Fibroblast of upper back skin (primary cell): ENCODE measurements at places on chromosomes 6 and 20.

DNA sequence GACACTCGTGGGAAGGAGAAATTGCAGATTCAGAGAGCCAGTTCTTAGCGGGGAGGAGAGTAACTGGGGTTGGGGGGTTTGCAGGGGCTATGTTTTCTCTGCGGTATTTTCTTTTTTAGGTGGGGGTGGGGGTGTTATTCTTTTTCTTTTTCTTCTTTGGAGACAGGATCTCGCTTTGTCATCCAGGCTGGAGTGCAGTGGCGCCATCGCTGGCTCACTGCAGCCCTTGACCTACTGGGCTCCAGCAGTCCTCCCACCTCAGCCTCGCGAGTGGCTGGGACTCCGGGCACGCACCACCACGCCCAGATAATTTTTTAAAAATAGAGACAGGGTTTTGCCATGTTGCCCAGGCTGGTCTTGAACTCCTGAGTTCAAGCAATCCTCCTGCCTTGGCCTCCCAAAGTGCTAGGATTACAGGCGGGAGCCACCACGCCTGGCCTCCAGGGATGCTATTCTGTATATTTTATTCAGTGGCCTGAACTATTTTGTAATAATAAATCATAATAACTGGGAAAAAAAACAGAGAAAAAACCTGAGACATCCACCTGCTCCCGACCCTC, 57.3 kb downstream of the UBE2V1 start:
- DNase-seq: no peak

DNA sequence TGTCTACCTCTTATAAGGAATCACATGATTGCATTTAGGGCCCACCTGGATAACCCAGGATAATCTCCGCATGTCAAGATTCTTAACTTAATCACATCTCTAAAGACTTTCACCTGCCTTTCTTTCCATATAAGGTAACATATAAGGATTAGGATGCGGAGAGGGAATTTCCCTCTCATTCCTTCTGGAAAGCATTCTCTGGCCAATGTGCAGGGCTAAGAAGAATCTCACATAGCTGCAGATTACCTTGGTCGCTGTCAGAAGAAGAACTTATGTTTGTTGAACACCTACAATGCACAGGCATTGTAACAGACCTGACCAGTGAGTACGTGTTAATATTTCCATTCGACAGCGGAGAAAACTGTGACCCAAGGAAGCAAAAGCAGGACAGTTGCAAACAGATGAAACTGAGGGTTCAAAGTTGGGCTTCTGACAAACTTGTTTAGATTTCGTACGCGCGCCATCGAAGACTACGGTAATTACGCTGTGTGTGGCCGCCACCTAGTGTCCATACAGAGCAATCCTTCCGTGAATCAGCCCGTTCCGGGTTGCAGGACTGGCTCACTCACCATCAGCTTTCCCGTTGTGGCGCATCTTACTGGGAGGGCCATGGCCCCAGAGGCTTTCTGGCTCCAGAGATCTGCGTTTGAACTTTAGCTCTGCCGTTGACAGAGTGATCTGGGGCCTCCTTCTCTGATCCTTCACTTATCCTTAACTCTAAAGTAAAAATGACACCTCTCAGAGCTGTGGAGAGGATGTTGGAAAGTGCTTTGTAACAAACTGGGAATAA, 9.5 kb downstream of the C20orf202 start:
- peak; percentile 57 for DNase-seq

GRCh38 chr6:108546079-108547049, 14.4 kb upstream of the FOXO3 start:
- DNase-seq: no peak

- DNase-seq: no peak
Observed at GRCh38 chr20:34055290-34055689, 56.8 kb downstream of the EIF2S2 start.

- no peak for DNase-seq
Observed at GRCh38 chr20:38267901-38268514, 7.5 kb upstream of the KIAA1755 start.

- DNase-seq: no peak
Observed at GRCh38 chr20:60402189-60403058, 444.2 kb downstream of the CDH26 start.

DNA sequence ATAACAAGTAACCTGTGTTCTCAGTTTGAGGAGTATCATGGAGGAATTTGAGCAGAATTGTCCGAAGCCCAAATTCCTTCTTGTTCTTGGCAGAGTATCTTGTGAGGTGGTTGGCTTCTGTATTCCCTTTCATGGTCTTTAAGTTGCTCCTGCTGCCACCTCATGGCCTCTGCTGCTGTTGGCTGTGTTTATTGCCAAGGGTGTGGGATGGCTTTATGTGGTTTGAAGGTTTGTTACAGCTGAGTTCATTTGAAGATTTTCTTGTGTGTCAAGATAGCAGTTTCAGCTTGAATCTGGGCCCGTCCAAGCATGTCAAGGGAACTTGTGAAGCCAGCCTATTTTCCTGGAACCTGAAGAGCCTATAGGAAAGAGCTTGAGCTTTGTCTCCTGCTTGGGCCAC, 20.2 kb upstream of the TTK start:
- peak; percentile 14 for DNase-seq

DNA sequence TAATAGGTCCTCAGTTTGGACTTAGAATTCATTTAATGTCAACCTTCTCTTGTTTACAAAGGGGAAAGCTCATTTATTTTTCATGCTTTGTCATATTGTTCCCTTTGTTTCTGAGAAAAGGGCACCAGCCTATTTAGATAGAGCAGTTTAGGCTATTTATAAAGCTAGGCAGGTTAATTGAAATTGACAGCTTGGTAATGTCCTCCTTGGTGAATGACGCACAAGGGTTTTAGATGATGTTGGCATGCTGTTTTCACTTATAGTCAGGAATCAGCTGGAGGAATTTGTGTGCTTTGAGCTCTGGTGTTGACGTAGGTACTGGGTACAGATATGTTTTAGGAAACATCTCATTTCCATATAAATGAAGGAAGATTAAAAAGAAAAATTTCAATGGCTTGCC, 45.2 kb downstream of the BCKDHB start:
- DNase-seq: no peak

DNA sequence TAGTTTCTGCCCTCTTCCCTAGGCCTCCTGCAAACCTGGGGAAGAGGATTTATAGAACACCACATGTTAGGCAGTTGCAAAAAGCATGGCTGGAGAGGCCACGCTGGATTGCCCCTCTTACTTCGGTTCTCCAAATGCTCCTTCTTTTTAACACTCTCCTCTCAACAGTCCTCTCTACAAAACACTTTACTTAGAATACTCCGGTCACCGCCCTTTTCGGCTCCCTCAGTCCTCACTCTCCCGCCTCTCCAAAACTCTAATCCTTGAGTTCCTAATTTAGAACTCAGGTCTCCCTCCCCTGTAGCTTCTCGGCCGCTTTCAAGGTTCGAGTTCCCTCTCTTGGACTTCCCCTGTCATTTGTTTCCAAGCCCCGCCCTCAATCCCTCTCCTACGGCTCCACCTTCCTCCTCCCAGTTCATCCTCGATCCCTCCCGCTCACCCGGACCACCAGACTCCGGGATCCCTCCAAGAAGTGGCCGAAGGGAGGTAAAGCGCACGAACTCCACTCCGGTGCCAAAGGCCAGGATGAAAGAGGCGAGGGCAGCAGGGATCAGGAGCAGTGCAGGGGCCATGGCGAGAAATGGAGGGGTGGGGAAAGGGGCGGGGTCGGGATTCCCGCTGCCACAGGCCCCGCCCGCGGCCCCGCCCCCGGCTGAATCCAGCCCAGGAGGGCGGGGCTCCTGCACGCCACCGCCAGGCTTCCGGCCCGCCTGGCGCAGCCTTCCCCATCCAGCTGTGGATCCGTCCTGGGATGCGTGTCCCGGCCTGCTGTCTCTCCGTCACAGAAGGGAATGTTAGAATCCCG, at the start of gene NRM:
Gene NRM (minus strand): TSS at position 582 of the 805 bp plus-strand sequence. CDS start 10 bp downstream, at position 572.
- DNase-seq: peak; percentile 84

GRCh38 chr6:25370178-25371036, 91.2 kb downstream of the CARMIL1 start:
- no peak for DNase-seq

DNA sequence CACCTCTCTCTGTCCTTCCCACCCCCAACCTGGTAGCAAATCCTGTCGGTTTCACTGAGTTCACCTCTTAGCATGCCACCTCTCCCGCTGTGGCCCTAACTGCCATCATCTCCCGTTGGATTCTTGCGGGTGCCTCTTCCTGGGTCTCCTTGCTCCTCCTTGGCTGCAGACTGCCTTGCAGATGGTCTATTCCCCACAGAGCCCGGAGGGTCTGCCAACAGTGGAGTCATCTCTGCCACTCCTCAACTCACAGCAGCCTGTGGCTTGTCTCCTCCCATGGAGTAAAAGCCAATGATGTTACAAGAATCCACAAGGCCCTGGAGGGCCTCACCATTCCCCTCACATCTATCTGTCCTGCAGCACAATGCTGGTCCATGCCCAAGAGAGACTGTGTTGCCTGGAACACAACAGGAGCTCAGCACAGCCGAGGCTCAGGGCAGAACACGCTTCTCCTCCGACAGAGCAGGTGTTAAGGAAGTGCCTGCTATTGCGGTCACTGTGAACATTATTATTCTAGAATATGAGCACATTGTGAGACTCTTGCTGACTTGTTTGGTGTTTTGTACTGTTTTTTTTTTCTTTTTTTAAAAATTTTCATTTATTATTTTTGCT, 241.8 kb upstream of the SULF2 start:
- DNase-seq: peak; percentile 26

DNA sequence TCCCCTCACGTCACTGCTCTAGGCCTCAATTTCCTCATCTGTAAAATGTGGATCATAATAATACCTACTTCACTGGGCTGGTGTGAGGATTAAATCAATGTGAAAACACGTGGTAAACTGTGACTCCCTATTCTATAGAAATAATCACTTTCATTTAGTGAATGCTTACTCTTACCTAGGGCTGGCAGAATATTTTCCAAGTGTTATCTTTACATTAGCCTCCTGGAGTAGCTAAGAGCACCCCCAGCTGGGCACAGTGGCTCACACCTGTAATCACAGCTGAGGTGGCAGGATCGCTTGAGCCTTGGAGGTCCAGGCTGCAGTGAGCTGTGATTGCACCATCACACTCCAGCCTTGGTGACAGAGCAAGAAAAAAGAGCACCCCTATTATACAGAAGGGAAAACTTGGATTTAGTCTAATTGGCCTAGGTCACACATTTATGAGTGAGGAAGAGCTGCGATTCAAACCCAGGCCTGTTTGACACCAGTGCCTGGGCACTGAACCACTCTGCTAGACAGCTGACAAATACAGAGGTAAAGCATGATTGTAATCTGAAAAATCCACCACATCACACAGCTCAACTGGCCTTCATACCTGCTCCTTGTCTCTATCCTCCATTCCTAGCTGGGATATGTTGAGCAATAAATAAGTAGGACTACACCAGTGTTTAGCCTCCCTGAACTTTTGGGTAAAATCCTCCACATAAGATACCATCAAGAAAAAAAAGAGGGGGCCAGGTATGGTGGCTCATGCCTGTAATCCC, 1.4 kb upstream of the SNTA1 start:
- DNase-seq: no peak

- DNase-seq: peak; percentile 22
Observed at GRCh38 chr6:149964308-149965193, 808 bp downstream of the ULBP1 start.

GRCh38 chr6:150196942-150197745, 54.3 kb downstream of the PPP1R14C start:
- DNase-seq: no peak

- peak; percentile 67 for DNase-seq
Observed at GRCh38 chr6:145067430-145067829, 667.9 kb downstream of the EPM2A start.

DNA sequence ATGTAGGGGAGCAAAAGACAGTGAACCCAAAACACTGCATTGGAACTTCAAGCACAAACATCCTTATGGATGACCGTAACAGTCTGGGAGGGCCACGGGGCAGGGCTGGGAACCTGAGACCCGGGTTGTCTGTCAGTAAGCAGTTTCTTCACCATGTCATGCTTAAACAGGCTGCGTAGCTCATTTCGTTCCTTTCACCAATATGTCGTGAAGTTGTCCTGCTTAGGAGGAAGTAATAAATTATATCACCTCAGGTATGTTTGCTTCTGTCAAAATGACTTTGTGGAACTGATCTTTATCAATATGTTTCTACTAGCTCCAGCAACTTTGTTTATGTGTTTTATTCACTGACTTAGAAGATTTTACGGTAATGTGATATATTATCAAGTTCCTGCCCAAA, 12.4 kb upstream of the MAK start:
- DNase-seq: no peak

GRCh38 chr6:149024361-149024760, 277.5 kb downstream of the UST start:
- DNase-seq: no peak

GRCh38 chr20:44186674-44187053, 324 bp downstream of the JPH2 start:
- DNase-seq: peak; percentile 7

- no peak for DNase-seq
Observed at GRCh38 chr20:46063151-46063550, 26.6 kb downstream of the NCOA5 start.

GRCh38 chr20:400454-401275, 7.4 kb upstream of the RBCK1 start:
- peak; percentile 29 for DNase-seq

- DNase-seq: peak; percentile 65
Observed at GRCh38 chr6:112251171-112251875, 3.0 kb downstream of the LAMA4 start.

- DNase-seq: peak; percentile 46
Observed at GRCh38 chr6:24205020-24205492, 79.0 kb downstream of the NRSN1 start.

GRCh38 chr6:146598772-146599405, at the start of gene ADGB:
Gene ADGB, plus strand, starts transcription at chr6:146598972. Its CDS starts 69 bp downstream, at chr6:146599041.
- DNase-seq: peak; percentile 51

GRCh38 chr6:82488403-82488802, 124.8 kb downstream of the TPBG start:
- no peak for DNase-seq

DNA sequence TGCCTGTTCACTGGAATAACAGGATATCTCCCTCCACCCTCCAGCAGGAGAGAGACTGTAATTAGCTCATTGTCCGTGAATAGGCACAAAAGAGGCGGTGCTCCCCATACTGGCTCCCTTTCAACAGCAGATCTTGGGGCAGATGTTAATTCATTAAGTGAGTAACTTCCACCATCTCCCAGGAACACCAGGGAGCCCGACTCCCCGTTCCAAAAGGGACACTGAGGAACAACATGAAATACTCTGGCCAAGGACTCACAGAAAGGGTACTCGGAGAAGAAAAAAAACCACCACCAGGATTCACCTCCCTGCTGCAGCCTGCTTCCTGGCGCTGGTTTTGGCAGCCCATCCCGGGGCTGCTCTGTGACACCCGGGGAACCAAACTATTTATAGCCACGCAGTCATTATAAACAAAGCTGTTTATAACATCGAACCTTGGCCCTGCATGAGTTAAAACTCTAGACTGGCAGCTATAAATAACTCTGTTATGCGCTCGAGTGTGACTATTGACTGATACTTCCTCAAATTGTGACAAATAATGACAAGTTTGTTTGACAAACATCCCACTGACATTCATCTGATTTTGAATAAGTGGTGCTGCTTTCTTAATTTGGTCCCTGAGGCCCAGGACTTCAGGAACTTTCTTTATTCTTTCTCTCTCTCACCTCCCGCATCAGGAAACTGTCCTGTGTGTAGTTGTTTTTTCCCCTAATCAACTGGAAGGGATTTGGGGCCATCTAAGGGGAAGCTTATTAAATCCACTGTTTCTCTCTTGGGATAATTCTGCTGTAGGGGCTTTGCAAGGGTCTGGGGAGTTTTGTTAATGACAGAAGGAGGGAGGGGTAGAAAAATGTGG, 521.6 kb downstream of the CD83 start:
- peak; percentile 31 for DNase-seq
